ENCODE measurements at places on chromosomes 1 and 21.

DNA sequence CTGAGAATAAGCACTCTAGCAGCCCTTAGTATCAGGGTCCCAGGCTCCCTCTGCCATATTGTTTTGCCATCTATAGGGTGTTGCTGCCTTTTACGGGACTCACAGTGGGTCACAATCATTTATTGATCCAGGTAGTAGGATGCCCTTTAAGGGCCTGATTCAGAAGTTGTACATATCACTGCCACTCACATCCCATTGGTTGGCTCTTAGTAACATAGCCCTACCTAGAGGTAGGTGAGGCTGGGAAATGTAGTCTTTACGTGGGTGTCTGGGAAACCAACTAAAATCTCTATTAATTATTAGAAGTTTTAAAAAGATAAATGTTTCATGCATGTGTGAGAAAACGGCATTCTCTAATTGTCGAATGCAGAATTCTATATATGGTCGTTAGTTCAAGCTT, 78.8 kb upstream of the ATP5PO start:
- H3K27ac ChIP-seq: peak overlapping the region; percentile 94
- no peak for DNase-seq
- no peak overlapping the region for H3K4me3 ChIP-seq
- H3K27me3 ChIP-seq: no peaks in the 10 kb centered on the region
- peaks cover 16% of the 10 kb centered on the region for H3K36me3 ChIP-seq

DNA sequence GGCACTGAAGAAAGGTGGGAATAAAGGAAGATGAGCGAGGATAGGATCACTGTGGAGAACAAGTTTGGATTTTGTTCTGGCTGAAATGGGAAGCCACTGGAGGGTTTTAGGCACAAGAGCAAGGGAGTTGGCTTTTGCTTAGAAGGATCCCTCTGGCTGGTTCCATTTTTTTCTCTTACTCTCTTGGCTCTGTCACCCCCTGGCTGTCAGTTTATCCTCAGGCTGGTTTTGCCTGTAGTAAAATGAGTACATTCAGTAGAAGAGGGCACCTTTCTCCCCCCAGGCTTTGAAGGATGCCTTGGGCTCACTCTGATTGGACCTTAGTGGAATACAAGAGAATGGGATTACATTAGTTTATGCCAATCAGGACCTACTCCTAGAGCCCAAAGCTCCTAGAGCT, 17.1 kb downstream of the CACHD1 start:
- H3K4me3 ChIP-seq: no peak overlapping the region
- no peak for DNase-seq
- H3K4me1 ChIP-seq: no peaks in the 10 kb centered on the region
- H3K36me3 ChIP-seq: no peaks in the 10 kb centered on the region

DNA sequence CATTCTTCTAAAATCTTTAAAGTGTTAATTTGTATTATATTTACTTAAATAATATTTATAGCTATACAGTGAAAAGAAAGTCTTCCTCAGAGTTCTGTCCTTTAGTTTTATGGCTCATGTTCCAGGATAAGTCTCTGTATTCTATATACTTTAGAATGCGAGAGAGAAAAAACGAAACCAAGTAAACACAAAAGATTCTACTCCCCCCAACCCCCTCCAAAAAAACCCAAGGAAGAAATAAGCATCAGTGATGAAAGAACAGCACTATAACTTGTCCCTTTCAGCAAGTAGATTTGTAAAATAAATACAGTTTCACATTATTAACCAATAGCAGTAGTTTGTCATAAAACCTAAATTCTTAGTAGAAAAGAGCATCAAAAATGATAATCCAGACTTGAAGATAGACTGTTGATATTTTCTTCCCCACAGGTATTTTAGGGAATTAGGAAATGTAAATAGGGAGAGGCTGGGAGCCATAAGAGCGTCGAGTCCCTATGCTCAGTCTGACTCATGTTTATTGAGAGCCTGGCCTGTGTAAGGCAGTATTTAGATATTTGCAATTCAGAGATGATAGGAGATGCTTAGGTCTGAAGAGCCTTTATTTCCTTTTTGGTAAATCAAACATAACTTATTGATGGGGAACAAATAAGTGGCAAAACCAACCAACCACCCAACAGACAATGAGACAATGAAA, 35.5 kb downstream of the CDC14A start:
- DNase-seq: no peak
- H3K4me1 ChIP-seq: peaks cover 26% of the 10 kb centered on the region
- H3K27ac ChIP-seq: peak overlapping the region; percentile 12
- H3K4me3 ChIP-seq: no peak overlapping the region

DNA sequence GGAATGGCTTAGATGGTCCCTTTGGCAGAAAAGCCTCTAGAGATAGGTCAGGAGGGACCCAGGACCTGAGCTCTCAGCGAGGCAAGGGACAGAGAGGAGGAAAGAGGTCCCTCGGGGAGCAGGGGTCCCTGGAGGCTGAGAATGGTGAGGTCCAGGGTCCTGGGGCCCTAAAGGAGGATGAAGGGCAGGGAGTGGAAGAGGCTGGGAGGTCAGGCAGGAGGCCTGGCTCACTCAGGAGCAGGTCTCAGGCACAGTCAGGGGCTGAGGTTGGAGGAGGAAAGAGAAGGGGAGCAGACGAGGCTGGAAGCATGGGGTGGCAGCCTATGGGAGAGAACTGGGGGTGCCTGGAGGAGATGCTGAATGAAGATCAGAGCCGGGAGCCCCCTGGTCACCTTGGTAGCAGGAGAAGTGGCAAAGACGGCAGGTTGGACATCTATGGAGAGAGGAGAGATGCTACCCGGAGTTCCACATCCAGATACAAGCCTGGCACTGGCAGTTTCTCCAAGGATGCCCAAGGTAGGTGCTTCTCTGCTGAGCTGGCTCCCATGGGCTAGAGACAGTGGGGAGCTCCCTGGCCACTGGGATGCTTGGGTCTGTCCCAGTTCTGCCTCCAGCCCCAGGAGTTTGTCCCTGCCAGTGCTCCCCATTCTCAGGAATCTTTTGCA, 22.6 kb downstream of the IGFN1 start:
- no peaks in the 10 kb centered on the region for H3K4me1 ChIP-seq
- no peak overlapping the region for H3K27ac ChIP-seq

DNA sequence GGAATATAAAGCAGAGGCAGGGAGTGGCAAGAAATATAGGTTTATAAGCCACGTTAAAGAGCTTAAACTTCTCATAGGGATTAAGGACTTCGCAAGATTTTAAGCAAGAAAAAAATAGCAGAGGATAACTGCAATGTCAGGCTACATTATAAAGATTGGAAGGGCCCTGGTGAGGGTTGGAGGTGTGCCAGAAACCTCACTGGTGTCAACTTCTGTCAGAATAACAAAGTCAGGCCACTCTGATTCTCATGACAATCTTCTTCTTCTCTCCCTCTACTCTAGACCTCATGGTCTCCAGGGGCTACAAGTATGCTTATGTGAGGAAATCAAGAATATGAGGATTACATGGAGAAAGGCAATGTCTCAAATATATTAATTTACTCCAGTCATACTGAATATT, 32.6 kb upstream of the FMO2 start:
- H3K27me3 ChIP-seq: peaks cover 6% of the 10 kb centered on the region
- no peaks in the 10 kb centered on the region for H3K4me1 ChIP-seq
- H3K36me3 ChIP-seq: no peaks in the 10 kb centered on the region
- H3K27ac ChIP-seq: no peak overlapping the region
- H3K4me3 ChIP-seq: no peak overlapping the region
- DNase-seq: no peak

DNA sequence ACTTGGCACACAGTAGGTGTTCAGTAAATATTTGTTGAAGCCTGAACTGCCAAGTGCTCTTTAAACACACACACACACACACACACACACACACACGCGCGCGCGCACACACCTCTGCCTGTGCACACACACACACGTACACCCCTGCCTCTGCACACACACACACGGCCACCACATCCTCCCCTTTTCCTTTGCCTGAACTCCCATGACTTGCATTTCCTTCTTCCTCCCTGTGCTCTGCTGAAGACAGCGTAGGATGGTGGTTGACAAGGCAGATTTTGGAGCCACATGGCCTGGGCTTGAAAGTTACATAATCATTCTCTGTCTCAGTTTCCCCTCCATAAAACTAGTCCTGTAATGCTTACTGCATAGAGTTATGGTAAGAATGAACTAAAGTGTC, 712.3 kb downstream of the PTPRU start:
- no peak for DNase-seq
- H3K4me3 ChIP-seq: no peak overlapping the region
- H3K4me1 ChIP-seq: no peaks in the 10 kb centered on the region

- no peak overlapping the region for H3K27ac ChIP-seq
- no peak for DNase-seq
- H3K4me1 ChIP-seq: peaks cover 5% of the 10 kb centered on the region
- H3K4me3 ChIP-seq: no peak overlapping the region
- H3K36me3 ChIP-seq: peaks cover 2% of the 10 kb centered on the region
These were observed 46.4 kb upstream of the SOD1 start for GRCh38 chr21:31612894-31613785.

DNA sequence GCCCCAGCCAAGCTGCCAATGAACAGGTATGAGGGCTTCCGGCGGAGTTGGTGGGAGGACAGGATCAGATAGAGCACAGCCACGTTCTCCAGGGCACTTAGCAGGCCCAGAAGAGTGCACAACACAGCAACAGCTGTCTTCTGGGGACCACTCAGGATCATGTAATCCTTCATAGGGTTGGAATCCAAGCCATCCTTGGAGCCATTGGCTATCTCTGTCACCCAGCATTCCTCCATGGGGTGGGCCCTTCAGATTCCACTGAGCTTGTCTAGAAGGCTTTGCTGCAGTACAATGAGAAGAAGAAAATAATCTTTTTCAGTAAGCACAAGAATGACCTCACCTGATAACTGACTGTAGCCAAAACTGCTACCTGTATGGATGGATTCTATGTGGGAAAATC, 7.3 kb upstream of the FUCA1 start:
- H3K27me3 ChIP-seq: no peaks in the 10 kb centered on the region
- no peak for DNase-seq
- H3K27ac ChIP-seq: no peak overlapping the region
- peaks cover 12% of the 10 kb centered on the region for H3K4me1 ChIP-seq

- no peak for DNase-seq
- H3K4me1 ChIP-seq: peaks cover 13% of the 10 kb centered on the region
- no peak overlapping the region for H3K4me3 ChIP-seq
- no peak overlapping the region for H3K27ac ChIP-seq
- peaks cover 2% of the 10 kb centered on the region for H3K36me3 ChIP-seq
These were observed 2.2 kb upstream of the FBLIM1 start for GRCh38 chr1:15756143-15757015.

GRCh38 chr1:67616394-67616985, 68.5 kb upstream of the GADD45A start:
- no peaks in the 10 kb centered on the region for H3K36me3 ChIP-seq
- peaks cover 14% of the 10 kb centered on the region for H3K27me3 ChIP-seq
- DNase-seq: no peak
- H3K4me1 ChIP-seq: no peaks in the 10 kb centered on the region

- no peak overlapping the region for H3K4me3 ChIP-seq
- H3K36me3 ChIP-seq: no peaks in the 10 kb centered on the region
- no peak for DNase-seq
- no peak overlapping the region for H3K27ac ChIP-seq
- H3K27me3 ChIP-seq: no peaks in the 10 kb centered on the region
These were observed 821.3 kb downstream of the USP25 start for GRCh38 chr21:16550917-16551741.

DNA sequence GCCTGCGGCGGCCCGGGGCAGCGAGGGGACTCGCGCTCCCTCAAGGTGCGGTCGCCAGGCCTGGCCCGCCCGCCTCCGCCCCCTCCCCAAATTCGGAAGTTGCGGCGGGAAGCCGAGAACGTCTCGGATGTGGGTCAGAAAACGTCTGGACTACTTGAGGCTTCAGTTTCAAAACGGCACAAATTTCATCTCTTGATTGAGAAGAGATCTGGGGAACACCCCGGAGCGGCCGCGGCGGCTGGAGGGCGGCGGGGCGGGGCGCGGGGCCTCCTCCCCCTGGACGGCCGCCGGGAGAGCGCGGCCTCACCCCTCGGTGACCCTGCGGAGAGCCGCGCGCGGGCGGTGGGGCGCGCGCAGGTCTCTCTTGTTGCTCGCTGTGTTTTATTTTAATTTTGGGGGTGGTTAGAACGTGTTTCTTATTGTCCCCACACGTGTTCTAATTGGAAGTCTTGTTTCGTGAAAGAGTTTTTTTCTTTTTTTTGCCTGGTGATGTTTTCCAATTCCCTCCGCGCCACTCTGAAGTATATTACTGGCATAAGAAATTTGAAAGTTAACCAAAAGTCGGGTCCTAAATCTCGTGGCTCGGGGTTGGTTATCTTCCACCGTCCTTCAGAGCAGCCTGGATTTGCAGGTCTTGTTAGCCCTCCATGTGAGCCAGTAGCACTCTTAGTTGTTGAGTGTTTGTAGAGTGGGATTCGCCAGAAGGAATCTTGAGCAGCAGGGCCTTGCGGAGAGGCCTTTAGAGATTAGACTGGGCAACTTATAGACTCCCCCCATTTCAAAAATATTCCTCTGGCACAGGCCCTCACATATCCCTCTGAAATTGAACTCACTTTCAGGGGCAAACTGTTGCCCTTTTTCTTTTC, 749 bp downstream of the PCBP3 start:
- H3K27ac ChIP-seq: no peak overlapping the region
- peaks cover 13% of the 10 kb centered on the region for H3K27me3 ChIP-seq
- H3K4me1 ChIP-seq: peaks cover 19% of the 10 kb centered on the region
- H3K36me3 ChIP-seq: peaks cover 4% of the 10 kb centered on the region

DNA sequence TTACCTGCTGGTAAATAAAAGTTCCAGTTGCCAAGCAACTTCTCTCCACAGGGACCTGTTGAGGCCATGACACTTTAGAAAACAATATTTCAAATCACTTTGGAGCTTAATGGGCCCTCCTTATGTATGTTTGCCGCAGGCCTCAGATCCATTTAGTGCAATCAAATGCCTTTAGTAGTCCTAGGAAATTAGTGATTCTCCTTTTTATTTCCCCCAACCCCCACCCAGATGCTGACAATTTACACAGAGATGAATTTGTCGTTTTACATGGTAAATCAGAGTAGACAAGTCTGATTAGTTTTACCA, 83.6 kb downstream of the CLIC4 start:
- peak overlapping the region; percentile 50 for H3K27ac ChIP-seq
- peaks cover 31% of the 10 kb centered on the region for H3K4me1 ChIP-seq
- no peak overlapping the region for H3K4me3 ChIP-seq
- H3K36me3 ChIP-seq: peaks cover 3% of the 10 kb centered on the region
- no peak for DNase-seq

GRCh38 chr1:210692796-210693195, 364.1 kb downstream of the HHAT start:
- peak overlapping the region; percentile 38 for H3K27ac ChIP-seq
- DNase-seq: no peak
- H3K4me3 ChIP-seq: no peak overlapping the region
- no peaks in the 10 kb centered on the region for H3K27me3 ChIP-seq
- H3K4me1 ChIP-seq: peaks cover 11% of the 10 kb centered on the region
- H3K36me3 ChIP-seq: peaks cover under 1% of the 10 kb centered on the region

Data from memory B cell (primary cell).